ENCODE measurements at places on chromosomes 3 and 15.

GRCh38 chr3:138673641-138674530, 65.3 kb downstream of the FAIM start:
- no peak for DNase-seq

DNA sequence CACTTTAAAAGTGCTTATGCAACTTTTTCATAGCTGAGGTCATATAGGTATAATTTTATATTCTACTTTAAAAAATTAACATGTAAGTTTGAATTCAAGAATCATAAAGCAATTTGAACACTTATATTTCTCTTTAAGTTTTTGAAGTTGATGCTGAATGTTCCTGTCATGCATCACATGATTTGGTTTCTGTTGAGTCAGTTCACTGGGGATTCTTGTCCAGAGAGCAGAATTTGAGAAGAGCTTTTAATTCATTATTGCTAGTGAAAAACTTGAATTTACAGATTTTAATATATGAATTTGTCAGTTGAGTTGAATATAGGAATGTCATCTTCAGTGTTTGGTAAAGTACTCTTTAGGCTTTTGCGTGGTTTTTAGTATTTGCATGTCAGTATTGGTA, 7.9 kb downstream of the SLC25A26 start:
- no peak for DNase-seq

GRCh38 chr3:40980467-40980866, 218.8 kb upstream of the CTNNB1 start:
- no peak for DNase-seq

- no peak for DNase-seq
These were observed 213.2 kb upstream of the IL12A start for GRCh38 chr3:159775372-159775961.

DNA sequence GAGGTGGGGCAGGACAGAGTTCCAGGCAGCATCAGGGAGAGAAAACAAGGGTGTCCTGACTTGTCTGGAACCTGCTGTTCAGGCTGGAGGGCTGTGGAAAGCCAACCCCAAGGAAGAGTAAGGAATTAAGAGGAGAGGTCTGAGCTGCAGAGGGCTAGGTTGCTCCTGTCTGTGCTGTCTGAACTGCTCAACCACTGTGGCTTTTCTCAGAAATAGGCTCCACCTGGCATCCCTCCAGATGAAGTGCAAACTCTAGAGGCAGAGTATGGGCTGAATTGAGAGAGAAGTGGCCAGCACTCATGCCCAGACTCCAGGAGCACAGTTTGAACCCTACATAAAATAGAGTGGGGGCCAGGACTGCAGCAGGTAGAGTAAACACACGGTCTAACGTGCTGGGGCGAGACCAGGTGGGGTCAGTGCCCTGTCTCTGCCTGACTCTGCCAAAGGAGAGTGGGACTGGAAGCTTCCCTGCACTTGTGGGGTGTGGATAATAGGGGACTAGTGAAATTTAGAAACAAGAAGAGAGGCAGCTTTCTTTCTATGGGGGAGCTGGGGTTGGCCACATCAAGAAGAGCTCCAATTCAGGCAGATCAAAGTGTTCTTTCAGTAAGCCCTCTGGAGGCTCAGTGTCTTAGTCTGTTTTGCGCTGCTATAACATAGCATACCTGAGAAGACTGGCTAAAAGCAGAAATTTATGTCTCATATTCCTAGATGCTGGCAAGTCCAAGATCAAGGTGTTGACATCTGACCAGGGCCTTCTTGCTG, 28.0 kb upstream of the MNS1 start:
- no peak for DNase-seq

DNA sequence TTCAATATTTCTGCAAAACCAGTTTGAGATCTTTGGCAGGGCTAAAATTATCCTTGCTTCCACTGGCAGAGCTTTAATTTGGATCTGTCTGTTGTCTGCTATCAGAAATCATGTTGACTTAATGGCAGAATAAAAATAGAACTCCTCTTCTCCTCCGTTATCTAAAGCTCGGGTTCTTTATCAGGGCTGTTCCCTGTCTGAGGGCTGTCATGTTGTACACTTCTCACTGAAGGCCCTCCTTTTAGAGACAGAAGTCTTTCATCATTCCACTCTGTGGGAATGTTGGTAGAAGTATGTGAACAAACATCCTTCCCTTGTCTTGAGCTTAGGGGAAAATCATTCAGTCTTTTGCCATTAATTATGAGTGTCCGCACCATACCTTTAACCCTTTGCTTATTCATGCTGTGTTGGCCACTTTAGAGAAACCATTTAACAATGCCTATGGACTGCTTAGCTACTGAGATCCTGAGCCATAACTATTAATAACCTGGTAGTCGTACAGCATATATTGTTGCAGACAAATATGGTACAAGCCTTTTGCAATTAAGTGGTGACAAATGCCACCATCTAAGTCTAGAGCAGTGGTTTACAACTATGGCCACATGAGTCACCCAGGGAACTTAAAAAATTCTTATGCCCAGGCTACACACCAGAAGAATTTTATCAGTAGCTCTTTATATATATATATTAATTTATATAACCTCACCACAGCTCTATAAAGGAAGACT, 226.0 kb upstream of the TPM1 start:
- DNase-seq, result no peak

DNA sequence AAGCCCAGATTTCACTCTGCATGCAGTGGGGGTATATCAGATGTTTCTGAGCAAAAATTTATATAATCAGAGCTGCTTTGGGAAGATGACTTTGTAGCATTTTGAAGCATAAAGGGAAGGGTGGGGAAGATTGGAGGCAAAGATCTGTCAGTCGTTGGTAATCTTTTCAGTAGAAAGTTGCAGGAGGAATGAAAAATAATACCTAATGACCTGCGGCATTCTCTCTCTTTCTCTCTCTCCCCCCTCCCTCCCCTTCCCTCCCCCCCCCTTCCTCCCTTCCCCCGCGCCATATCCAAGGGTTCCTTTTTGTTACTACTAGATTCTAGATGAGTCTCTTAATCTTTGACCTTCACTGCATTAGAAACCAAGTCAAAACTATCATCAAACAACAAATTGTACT, 1.5 kb upstream of the DMXL2 start:
- no peak for DNase-seq

GRCh38 chr15:88651971-88652370, 13.2 kb downstream of the ISG20 start:
- no peak for DNase-seq

DNA sequence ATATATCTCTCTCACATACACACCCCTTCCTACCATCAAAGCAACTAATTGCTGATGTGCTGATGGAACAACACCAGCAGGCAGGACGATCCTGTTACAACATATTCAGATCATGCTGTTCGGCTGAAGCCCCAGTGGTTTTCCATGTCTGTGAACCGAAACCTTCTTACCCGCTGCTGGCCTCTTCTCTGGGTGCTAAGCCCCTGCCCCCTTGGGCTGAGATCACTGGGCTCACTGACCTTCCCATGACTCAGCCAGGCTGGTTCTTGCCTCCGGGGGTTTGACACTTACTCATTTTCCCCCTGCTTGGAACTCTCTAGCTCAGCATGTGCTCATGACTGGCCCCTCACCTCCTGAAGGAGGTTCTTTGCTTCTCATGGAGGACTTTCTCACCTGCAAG, 122.0 kb upstream of the RGMA start:
- DNase-seq, result no peak

- DNase-seq, result no peak
These were observed 21.9 kb downstream of the IDH3A start for GRCh38 chr15:78170848-78171773.

- no peak for DNase-seq
These were observed 1123.2 kb downstream of the TBL1XR1 start for GRCh38 chr3:176074096-176074495.

DNA sequence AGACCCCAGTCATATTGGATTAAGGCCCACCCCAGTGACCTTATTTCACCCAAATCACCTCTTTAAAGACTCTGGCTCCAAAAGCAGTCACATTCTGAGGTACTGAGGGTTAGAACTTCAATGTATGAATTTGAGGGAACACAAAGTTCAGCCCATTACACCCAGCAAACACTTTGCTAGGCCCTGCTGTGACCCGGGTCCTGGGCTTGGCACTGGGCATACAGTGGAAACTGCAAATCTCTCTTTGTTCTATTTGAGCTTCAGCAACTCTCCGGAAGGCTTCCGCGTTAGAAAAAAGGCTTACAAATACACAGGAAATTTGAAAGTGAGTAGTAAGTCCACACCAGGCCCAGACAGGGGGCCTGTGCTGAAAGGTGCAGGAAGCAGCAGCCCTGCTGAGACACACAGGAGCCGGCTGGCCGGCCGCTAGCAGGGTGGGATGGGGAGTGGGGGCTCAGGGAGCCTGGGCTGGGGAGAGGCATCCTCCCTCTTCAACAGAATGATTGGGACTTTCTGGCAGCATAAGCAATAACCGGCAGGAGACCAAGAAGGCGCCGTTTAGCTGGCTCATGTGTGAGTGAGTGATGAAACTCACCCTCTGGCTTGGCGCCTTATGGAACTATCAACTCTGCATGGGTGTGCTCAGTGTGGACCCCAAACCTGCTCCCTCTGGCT, 13.0 kb downstream of the LIPC start:
- DNase-seq, result no peak

GRCh38 chr15:89127054-89127702, 38.9 kb downstream of the ABHD2 start:
- DNase-seq, result no peak

DNA sequence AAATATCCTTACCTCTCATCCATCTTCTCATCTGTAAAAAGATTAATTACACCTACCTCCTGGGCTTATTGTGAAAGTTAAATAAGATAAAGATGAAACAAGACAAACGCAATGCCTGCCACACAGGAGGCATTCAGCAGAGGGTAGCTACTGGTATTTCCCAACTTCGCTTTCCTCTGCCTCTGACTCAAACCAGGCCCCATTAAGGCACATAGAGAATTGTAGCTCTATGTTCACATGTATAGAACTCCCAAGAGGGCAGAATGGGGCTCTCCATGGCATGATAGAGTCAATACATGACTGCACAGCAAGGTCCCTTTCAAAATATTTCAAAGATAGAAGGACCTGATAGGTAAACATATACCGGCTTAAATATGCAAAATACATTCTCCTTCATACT, 1.4 kb downstream of the LYSMD2 start:
- no peak for DNase-seq

- DNase-seq, result no peak
These were observed 177.8 kb downstream of the SERPINI1 start for GRCh38 chr3:167913219-167913835.

DNA sequence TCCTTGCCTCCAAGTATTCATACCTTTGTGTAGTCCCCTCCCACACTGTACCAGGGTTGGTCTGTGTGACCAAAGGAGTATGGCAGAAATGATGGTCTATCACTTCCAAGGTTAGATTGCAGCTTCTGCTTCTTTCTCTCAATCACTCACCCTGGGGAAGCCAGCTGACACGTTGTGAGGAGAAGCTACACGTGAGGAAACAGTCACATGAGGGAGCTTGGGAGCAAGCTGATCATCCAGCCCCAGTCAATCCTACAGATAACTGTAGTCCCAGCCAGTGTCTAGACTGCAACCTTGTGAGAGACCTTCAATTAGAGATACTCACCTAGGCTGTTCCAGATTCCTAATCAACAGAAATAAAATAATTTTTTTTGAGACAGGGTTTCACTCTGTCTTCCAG, 6.2 kb upstream of the ZNF774 start:
- DNase-seq, result no peak

All from activated gamma-delta T cell treated with Interleukin-2 at 50 U/mL for 16 hours (primary cell).